ENCODE measurements at places on chromosomes 12 and 14. TPM values are rescaled to one million over a fixed set of nuclear protein-coding genes. Genes with fewer than 3 reads are reported as not detected.
A peak's percentile ranks its signal among the peaks of the same experiment; 100 is the strongest.

The TGM1 gene
- 2.2 TPM for total RNA-seq

The GLIPR1L1 gene
- 1.7 TPM for total RNA-seq

GRCh38 chr14:102927346-102927877, 4.9 kb downstream of the AMN start:
- no peaks in the 10 kb centered on the region for H3K36me3 ChIP-seq
- peak overlapping the region; percentile 73 for H3K4me3 ChIP-seq
- H3K4me1 ChIP-seq, result peaks cover 39% of the 10 kb centered on the region
- no peak overlapping the region for H3K27ac ChIP-seq

DNA sequence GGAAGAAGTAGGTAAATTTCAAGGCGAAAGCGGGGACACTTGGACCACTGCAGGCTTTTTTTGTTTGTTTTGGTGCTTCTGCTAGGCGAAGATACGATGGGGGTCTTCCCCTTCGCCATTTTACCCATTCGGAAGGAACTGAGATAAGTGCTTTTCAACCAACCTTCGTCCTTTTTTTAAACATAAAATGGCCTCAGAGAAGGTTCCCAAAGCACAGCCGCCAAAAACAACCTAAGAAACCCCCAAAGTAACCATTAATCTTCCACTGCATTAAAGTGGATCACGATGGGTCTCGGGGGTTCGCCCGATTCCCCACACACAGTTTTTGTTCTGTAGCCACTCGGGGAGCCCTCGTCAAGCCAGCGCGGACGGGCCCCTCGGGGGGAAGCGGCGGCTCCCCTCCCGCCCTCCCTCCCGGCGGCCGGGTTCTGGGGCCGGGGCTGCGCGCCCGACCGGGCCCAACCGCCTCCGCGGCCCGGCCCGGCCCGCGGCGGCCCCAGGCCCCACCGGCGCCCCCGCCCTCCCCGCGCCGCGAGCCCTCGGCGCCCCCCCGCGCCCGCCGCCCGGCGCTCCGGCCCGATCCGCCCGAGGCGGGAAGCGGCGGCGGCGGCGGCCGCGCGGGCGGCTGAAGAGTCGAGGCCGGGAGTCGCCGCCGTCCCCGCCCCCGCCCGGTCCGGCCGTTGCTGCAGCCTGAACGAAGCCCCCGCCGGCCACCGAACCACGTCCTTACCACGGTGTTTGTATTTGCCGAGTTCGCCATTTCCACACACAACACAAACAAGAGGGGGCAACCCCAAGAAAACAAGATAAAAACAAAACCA, 790 bp downstream of the GTF2A1 start:
- H3K27me3 ChIP-seq, result no peaks in the 10 kb centered on the region
- H3K4me3 ChIP-seq, result peak overlapping the region; percentile 98
- peak; percentile 51 for DNase-seq
- H3K27ac ChIP-seq, result peak overlapping the region; percentile 98
- H3K36me3 ChIP-seq, result peaks cover 3% of the 10 kb centered on the region

GRCh38 chr12:89844539-89844938, 135.9 kb upstream of the ATP2B1 start:
- no peak overlapping the region for H3K27ac ChIP-seq
- H3K4me3 ChIP-seq, result no peak overlapping the region
- H3K27me3 ChIP-seq, result no peaks in the 10 kb centered on the region
- DNase-seq, result no peak

DNA sequence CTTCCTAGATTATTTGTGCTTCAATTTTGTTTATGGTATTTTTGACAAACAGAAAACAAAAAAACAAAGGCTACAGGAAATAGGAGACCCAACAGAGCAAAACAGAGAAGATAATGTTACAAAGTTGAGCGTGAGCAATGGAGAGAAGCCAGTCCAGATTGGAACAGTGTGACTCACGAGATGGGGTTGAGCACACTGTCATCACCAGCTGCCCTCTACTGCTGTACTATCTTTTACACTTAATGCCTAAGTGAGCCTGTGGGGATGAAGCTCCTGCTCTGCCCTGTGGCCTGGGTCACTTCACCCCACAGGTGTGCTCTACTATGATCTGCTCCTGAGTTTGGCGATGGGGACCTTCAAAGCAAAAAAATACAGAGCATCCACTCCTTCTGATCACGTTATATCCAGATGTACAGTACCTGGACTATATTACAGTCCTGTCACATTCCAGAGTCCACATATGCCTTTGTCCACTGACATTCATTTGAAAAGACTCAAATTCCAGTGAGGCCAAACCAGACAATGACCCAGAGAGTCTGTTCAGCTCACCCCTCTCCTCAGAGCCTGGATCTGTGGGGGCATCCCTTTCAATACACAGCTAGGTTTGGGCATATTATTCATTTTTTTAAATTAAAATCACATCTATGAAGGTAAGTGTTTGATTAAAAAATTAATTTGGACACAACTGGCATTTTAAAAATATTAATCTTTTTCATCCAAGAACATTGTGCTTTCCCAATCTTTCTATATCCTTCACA, 4.4 kb downstream of the IPO8 start:
- no peak overlapping the region for H3K27ac ChIP-seq
- peaks cover 1% of the 10 kb centered on the region for H3K4me1 ChIP-seq
- H3K4me3 ChIP-seq, result no peak overlapping the region
- H3K36me3 ChIP-seq, result no peaks in the 10 kb centered on the region
